ENCODE measurements at places on chromosomes 2 and 18.

- DNase-seq, result no peak
Measured at GRCh38 chr2:199684832-199685231, 166.2 kb downstream of the FTCDNL1 start.

GRCh38 chr2:186130748-186131641 is 355.1 kb upstream of the ZC3H15 start:
- no peak for DNase-seq

DNA sequence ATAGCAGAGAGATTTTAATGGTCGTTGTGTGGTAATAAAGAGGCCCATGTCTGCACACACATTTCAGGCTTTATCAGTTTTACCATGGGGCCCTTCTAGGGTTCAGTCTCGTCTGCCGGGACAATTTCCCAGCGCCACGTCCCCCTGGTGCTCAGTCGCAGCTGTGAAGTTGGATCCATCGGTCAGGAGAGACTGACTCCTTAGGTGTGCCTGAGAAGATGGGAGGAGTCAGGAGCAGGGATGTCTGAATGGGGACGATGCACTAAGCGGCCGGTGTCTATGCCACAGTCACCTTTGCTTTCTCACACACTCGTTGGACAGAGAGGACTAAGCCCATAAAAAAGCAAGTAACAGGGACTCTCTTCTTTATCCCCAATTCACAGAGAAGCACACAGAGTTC is 71.4 kb downstream of the TWIST2 start:
- no peak for DNase-seq

GRCh38 chr2:240565333-240566202 is 2.7 kb upstream of the RNPEPL1 start:
- peak; percentile 85 for DNase-seq

GRCh38 chr2:134421556-134422328 is 167.9 kb downstream of the MGAT5 start:
- DNase-seq, result no peak

- DNase-seq, result no peak
Measured at GRCh38 chr2:223852281-223852795, 15.0 kb upstream of the AP1S3 start.

DNA sequence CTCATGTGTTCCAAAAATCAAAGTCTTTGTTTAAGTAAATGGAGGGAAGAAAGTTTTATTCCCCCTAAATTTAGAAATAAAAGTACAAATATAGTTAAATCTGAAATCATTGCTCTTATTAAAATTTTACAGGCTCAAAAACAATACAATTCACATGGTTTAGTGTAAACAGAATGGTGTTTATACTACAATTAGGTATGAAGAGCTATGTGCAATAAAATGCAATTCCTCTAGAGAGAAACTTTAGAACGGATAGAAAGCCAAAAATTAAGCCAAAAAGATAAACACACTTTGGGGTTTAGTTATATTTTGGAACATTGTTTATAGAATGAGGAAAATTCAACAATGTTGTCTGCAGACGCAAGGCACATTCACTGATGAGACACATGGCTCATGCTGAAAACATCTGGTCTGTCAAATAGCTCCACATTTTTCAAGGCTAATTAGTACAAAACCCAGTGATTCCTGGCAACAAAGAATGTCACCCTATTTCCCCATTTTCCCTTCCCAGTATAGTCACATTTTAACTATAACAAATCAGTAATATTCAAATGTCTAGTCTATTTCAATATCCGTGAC is 103.3 kb downstream of the EXOC6B start:
- DNase-seq, result no peak
